Activated CD4-positive, alpha-beta T cell treated with anti-CD3 and anti-CD28 coated beads for 1 hour (primary cell): ENCODE measurements at places on chromosomes 3 and 15.

- DNase-seq: no peak
Measured at GRCh38 chr3:142972092-142972753, 8.7 kb upstream of the PAQR9 start.

DNA sequence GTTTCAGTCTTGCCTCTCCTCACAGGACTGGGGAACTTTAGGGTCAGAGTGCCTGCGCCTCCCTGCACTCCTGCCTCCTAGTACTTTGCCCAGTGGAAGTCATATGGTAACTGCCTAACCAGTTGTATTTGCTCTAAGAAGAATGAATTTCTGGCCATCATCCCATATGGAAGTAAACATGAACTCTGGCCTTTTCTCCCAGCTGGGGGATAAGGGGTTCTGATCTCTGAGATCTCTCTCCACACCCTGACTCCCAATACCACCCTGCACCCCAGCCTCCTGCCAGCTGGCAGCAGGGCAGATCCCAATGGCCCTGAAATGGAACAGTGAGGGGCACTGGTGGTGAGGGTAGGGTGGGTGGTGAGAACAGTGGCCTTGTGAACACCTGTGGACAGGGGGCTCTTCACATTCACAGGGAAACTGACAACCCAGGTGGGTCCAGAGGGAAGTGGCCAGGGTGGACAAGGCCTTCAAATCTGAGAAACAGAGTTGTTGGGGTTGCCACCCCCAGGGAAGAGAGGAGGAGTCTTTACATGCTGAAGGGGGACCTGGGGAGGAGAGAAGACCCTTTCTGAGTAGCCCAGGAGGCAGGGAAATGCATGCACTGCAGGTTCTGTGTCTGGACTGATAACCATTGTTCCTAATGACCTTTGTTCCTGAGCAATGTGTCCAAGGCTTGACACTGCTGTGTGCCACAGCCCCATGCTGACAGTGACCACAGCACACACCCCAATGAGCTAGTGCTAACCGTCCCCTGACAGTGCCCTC, 36.9 kb downstream of the RHCG start:
- no peak for DNase-seq

DNA sequence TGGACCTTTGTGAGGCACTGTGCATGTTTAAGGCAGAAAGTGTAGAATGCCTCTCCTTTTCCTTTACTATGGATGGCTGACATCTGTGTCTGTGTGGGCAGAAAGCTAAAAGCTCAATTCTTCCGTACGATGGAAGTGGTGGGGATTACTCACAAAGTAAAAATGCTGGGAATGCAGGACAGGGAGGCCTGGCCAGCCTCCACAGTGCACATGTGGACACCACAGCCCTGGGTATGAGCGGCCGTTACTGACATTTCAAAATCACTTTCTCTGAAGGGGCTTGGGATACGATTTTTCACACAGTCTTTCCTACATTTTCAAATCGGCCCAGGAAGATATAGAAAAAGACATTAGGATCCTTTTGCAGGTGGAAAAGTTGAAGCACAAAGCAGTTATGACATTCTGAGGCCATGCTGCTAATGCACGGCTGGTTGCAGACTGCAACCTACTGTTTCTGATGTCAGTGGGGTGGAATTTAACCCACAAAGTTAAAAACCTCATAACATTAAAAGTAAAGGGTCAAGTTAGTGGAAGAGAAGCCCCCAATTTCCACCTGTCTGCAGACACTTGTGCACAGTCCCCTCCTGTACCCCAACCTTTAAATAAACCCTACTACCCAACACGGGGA, 27.9 kb downstream of the EHD4 start:
- DNase-seq: no peak

GRCh38 chr15:67072442-67072841, 7.0 kb downstream of the SMAD3 start:
- no peak for DNase-seq

DNA sequence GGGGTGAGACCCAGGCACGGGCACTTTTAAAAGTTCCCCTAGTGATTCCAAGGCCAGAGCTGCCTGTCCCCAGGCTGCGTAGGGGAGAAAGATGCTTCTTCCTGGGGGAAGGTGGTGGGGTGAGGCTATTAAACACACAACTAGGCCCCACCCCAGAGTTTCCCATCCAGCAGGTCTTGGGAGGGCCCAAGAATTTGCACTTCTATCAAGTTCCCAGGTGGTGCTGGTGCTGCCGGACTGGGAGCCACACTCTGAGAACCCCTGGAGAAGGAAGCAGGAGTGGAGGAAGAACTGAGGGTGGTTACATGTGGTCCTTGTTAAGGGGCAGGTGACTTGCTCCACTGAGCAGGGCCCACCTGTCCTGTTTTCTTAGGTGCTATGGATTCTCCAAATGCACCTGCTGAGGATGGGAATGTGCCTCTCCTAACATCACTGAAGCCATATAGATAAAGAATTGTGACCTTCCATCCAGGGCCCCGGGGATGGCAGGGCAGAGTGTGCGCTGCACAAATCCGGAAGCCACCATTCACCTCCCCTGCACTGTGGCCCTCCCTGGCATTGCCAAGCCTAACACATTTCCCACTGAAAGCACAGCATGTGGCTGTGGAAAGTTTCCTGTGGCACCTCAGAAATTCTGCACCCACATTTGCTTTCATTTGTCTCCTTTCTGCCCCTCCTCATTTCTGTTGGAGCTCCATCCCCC, 111.5 kb upstream of the MEF2A start:
- peak; percentile 1 for DNase-seq

- no peak for DNase-seq
Measured at GRCh38 chr3:135023996-135024658, 229.1 kb downstream of the EPHB1 start.
